ENCODE measurements at places on chromosomes 4 and X.

- no peak for DNase-seq
These were observed 28.1 kb downstream of the CLNK start for GRCh38 chr4:10656420-10656819.

GRCh38 chr4:24112466-24112865, 222.6 kb upstream of the PPARGC1A start:
- no peak for DNase-seq

DNA sequence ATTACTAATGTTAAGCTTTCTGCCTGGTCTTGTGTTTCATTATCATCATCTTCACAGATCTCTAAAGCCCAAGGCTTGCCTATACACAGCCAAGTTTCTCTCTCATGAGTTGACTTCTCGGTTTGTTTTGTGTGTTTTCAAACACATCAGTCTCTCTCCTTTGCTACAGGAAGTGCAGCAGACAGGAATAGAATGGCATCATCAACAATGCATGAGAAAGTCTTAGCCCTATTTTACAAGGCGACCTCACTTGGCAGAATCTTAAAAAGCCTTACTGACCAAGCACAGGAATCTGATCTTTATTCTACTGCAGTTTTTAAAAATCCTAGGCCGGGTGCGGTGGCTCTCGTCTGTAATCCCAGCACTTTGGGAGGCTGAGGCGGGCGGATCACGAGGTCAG, 36.8 kb downstream of the CC2D2A start:
- DNase-seq, result no peak

- DNase-seq, result no peak
These were observed 43.1 kb downstream of the GASK1B start for GRCh38 chr4:158129694-158130093.

GRCh38 chrX:151703487-151703886, 8.2 kb downstream of the PRRG3 start:
- no peak for DNase-seq
